ENCODE measurements at places on chromosomes 12 and 14. TPM values are rescaled to one million over a fixed set of nuclear protein-coding genes. Genes with fewer than 3 reads are reported as not detected.

GRCh38 chr12:113292547-113292946 is 42.4 kb downstream of the SLC8B1 start:
- no peaks in the 10 kb centered on the region for H3K4me1 ChIP-seq
- H3K27ac ChIP-seq, result no peak overlapping the region
- no peak overlapping the region for H3K4me3 ChIP-seq
- DNase-seq, result no peak
- H3K27me3 ChIP-seq, result no peaks in the 10 kb centered on the region

- H3K27me3 ChIP-seq, result no peaks in the 10 kb centered on the region
- H3K36me3 ChIP-seq, result no peaks in the 10 kb centered on the region
- peak overlapping the region; percentile 52 for H3K27ac ChIP-seq
- peak overlapping the region; percentile 5 for H3K4me3 ChIP-seq
- peak; percentile 31 for DNase-seq
- peaks cover 47% of the 10 kb centered on the region for H3K4me1 ChIP-seq
These were observed 515.4 kb downstream of the FUT8 start for GRCh38 chr14:65927931-65928356.

The FGF6 gene
- not detected for total RNA-seq

GRCh38 chr12:120413901-120414695 is 23.8 kb upstream of the COX6A1 start:
- no peaks in the 10 kb centered on the region for H3K27me3 ChIP-seq
- no peaks in the 10 kb centered on the region for H3K4me1 ChIP-seq
- no peaks in the 10 kb centered on the region for H3K36me3 ChIP-seq
- no peak for DNase-seq
- no peak overlapping the region for H3K27ac ChIP-seq

GRCh38 chr14:73261075-73261474 is 23.8 kb downstream of the PAPLN start:
- H3K4me1 ChIP-seq, result no peaks in the 10 kb centered on the region
- no peaks in the 10 kb centered on the region for H3K27me3 ChIP-seq
- no peak overlapping the region for H3K27ac ChIP-seq
- H3K36me3 ChIP-seq, result no peaks in the 10 kb centered on the region
- H3K4me3 ChIP-seq, result no peak overlapping the region
